ENCODE measurements at places on chromosomes 5 and 9.

DNA sequence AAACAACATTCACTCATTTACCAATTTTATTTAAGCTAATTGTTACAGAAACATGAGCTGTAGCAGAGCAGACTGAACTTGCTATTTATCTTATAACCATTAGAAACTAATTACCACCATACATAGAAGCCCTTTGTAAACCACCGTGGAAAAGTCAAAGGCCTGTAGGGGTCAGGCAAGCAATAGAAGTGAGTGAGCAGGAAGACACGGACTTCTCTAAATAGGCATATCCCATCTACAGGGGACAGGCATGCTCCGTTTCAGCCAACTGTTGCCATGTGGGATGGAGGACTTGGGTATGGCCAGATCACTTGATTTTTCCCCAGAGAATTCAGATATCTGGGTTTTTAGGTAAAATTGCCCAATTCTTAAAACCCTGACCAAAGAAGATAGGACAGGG, 44.8 kb downstream of the PRRC1 start:
- peak; percentile 7 for DNase-seq

- no peak for DNase-seq
Observed at GRCh38 chr9:69460012-69460411, 135.0 kb downstream of the ENTREP1 start.

- no peak for DNase-seq
Observed at GRCh38 chr5:128762661-128763306, 202.5 kb upstream of the SLC27A6 start.

- no peak for DNase-seq
Observed at GRCh38 chr9:130458027-130458803, 13.5 kb downstream of the ASS1 start.

DNA sequence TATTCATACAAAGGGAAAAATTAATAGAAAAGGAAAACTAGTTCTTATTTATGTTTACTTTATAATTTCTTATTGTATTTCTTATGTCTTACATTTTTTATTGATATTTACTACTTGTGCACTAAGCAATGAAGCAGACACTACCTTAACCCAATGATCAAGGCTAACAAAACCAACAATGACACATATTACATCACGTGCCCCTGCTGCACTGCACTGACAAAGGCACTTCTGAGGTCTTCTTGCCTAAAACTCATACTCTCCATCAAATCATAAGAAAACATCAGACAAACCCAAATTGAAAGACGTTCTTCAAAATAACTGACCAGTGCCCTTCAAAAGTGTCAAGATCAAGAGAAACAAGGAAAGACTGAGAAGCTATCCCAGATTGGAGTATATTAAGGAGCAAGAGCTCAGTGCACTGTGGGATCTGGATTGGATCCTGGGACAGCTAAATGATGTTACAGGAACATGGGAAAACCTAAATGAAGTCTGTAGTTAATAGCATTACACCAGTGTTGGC, 230.9 kb downstream of the AUH start:
- DNase-seq = no peak

DNA sequence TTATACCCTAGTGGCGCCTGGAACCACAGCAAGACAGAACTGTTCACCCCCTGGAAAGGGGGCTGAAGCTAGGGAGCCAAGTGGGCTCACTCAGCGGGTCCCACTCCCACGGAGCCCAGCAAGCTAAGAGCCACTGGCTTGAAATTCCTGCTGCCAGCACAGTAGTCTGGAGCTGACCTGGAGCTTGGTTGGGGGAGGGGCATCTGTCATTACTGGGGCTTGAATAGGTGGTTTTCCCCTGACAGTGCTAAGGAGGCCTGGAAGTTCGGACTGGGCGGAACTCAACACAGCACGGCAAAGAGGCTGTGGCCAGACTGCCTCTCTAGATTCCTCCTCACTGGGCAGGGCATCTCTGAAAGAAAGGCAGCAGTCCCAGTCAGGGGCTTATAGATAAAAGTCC, 19.5 kb downstream of the BTNL3 start:
- DNase-seq = no peak

DNA sequence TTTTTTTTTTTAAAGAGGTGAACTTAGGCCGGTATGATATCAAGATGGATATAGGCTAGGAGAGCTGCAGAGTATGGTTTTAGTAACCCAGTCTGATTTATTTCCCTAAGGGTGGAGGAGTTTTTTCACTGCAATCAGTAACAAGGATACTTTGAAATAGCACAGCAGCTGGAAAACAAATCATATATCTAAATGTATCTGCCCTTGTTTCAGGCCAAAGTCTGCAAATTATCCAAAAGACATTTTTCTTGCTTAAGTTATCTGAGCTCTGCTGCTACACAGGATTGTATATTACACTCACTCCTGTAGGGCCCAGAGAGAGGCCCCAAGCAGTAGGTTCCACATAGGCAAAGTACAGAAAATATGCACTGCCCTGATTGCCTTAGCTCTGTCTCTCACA, 222.4 kb downstream of the NTRK2 start:
- no peak for DNase-seq

DNA sequence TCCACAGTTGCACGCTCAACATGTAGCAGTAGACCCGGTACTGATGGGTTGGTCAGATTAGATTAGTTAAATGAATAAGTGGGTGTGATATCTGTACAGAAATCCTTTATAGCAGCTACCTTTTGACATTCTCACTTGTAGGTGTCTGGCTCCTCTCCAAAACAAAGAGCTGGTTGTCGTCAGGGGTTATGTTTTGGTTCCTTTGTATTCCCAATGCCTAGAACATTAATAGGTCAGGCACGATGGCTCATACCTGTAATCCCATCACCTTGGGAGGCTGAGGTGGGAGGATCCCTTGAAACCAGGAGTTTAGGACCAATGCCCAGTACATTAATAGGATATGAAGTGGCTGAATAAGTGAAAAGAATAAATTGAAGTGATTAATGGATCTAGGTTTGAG, 182.1 kb downstream of the SNCAIP start:
- DNase-seq = no peak

All from NCI-H1417 (cell line).